ENCODE measurements at places on chromosomes 2 and 18.

DNA sequence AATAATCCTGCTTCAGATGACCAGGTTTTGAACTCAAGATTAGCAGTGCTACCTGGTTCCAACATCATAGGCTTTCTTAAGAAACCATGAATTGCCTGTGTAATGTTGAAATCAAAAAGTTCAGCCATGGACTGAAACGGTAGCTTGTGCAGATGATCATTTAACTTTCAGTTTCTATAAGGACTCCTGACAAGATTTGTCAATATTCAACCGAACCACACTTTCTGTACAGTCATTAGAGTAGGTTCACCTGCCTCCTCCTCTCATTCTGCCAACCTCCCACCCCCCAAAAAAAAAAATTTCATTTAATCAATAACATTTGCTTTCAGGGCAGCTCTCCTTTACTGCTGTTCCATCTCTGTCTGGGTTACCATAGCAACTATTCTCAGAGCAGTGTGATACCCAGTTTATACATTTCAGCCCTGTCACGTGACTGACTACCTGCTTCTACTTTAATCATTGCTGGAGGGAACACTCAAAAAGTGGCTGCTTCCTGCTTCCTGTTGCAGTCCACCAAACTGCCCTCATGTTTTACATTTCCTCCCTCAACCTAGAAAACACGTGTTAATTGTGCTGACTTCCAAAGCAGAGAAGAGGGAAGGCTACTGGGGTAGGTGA is 275.5 kb downstream of the SS18 start:
- DNase-seq = no peak

DNA sequence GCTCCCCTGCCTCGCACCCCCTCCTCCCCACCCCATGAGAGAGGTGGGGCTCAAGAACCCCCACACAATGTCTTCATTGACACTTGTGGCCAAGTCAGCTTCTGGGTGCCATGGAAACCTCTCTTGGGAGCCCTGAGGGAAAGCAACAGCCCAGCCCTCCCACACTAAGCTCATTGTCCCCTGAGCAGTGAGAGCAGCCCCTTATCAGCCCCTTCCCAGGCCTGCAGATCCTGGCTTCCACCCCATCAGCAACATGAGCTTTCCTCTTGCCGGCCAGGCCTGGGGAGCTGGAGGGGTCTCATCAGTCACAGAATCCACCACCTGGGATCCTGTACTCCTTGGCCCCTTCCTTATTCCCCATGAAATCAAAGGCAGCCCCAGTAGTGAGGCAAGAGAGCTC is 107.8 kb upstream of the ST3GAL5 start:
- no peak for DNase-seq

DNA sequence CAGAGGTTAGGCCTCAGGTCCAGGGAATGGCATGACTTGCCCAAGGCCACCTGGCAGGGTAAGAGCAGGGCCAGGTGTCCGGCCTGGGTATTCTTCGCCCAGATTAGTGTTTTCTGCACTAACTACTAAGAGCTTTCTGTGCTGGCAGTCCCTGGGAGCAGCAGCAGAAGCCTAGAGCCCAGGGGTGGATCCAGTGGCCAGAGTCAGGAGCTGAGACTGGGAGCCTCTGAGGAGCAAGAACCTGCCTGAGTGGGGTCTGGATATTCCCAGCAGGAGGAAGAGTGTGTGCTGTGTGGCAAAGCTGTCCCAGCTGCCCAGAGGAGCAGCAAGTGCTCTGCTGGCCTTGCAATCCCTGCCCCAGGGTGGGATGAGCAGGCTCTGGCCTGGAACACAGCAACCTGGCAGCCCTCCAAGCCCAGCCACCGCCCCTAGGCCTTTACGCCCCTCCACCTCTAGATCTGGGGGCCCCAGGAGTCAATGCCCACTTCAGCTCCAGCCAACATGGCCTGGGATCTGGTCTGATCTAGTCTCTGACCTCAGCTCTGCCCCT is 30.7 kb upstream of the GPAT2 start:
- no peak for DNase-seq

GRCh38 chr2:172233987-172234715 is 131.5 kb upstream of the DLX2 start:
- DNase-seq = no peak

DNA sequence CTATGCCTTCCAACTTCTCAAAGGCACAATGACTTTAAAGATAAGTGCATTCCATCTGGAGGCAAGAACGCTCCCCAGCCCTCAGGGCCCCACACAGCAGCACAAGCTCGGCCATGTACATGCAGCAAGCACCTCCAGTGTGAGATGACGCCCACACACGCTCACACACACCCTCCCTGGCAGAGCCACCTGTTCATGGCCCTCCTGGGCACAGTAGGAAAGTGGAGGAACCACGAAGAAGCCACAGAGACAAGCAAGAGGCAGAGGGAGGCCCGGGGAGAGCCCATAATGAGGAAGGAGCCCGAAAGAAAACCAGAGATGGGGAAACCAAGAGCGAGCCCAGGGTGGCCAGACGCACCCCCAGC is 21.7 kb downstream of the BIN1 start:
- peak; percentile 38 for DNase-seq

- no peak for DNase-seq
Measured at GRCh38 chr2:12001621-12002020, 255.2 kb downstream of the LPIN1 start.

- no peak for DNase-seq
Measured at GRCh38 chr2:48952143-48952542, 196.6 kb upstream of the LHCGR start.

DNA sequence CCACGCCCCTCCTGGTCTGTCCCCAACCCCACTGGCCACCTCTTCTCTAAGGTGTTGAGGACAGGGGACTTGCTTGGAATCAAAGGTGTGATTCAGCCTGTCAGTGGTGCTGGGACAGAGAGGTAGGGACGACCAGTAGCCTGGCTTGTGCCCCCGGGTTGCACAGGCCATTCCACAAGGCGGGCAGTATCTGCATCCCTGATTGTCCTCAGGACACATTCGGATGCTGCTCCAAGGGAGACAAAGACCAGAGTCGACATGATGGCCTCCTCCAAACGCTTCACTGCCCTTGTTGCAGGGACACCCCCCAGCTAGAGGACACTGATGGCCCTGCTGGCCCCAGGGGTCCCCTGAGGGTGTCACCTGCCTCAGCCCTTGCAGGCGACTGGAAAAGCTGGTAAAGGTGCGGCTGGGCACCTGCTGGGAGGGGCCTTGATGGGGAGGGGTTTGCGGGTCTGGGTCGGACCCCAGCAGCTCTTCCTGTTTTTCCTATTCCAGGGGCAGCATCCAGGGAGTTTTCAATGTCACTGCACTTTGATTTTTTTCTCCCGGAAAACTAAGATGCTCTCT is 98.0 kb downstream of the PTGR3 start:
- DNase-seq = no peak

GRCh38 chr2:70851704-70852103 is 16.1 kb upstream of the CD207 start:
- DNase-seq = no peak

GRCh38 chr2:105327690-105328089 is 1.8 kb downstream of the TGFBRAP1 start:
- no peak for DNase-seq

- no peak for DNase-seq
Measured at GRCh38 chr2:191041418-191042161, 27.6 kb upstream of the STAT1 start.
